ENCODE measurements at places on chromosomes 4 and X.
A peak's percentile ranks its signal among the peaks of the same experiment; 100 is the strongest.

GRCh38 chr4:54093324-54094240, 6.4 kb upstream of the GSX2 start:
- DNase-seq, result no peak

DNA sequence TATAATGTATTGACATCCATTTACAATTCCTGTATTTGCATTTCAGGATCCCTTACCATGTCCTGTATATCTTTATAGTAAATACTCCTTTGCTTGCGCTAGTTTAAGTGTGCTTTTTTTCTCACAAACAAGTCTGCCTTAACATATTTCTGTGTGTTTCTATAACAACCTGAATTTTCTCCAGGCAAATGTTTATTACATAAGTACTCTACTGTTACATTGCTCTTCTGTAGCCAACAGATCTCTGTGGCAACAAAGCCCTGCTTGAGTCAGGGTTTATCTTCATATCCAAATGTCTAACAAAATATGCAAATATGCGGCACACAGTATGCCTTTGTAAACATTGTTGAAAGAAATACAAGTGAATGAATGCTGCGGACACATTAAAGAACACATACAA, 625.5 kb downstream of the TLL1 start:
- DNase-seq, result no peak

GRCh38 chrX:40174854-40175510, 77.2 kb upstream of the BCOR start:
- peak; percentile 78 for DNase-seq

- no peak for DNase-seq
These were observed 1072.8 kb upstream of the INTU start for GRCh38 chr4:126559961-126560360.

GRCh38 chrX:109857584-109858228, 124.6 kb upstream of the ACSL4 start:
- no peak for DNase-seq

GRCh38 chrX:10030570-10030969, 63.4 kb downstream of the CLDN34 start:
- DNase-seq, result no peak

GRCh38 chr4:39657465-39657864, 18.8 kb upstream of the SMIM14 start:
- no peak for DNase-seq

DNA sequence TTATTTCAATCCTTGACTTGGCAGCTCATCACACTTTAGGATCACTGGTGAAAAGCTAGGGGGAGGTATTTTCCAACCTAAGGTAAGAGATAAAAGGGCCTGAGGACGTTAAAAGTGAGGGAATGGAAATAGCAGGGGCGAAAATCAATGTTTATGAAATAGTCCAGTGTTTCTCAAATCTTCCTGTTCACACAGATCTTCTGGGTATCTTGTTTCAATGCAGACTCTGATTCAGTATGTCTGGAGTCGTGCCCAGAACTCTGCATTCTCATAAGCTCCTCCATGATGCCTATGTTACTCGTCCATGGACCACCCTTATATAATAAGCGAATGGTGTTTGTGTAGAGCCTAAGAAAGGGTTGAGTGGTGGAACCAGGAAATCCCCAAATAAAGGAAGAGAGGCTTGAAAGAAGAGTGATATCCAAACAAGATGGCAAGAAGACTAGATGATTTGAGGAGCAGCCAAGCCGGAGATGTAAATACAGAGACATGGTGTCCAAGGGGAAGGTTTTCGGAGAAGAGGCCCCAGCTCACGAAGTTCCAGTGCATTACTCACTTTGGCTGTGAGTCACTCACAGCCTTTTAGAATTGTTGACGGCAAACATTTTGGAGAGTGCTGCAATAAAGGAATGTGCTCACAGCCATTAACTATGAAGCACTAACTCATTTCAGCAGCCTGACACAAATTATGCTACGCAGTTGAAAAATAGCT, 215.6 kb upstream of the PPARGC1A start:
- DNase-seq, result no peak

Measured in RPMI8226 (cell line).